ENCODE measurements at places on chromosomes 12 and 14. TPM values are rescaled to one million over a fixed set of nuclear protein-coding genes. Genes with fewer than 3 reads are reported as not detected.

- no peak for DNase-seq
Measured at GRCh38 chr12:123061441-123062205, 81.1 kb downstream of the ARL6IP4 start.

DNA sequence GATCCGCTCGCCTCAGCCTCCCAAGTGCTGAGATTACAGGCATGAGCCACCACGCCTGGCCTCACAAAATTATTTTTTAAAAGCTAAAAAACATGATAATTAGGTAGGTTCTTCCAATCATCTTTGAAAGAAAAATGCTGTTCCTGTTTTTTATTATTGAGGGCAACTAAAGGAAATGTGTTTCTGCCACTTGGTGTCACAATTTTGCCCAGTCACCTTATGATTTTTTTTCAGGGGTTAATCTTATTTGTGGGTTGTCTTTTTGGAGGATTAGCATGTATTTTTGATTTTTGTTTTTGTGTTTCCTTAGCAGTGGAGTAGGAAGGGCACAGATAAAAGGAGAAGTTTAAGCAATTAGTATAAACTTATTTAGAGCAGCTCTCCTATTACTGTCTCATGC is 79.8 kb downstream of the PRORP start:
- no peak for DNase-seq

The PHLDA1 gene
- 68.7 TPM for total RNA-seq

DNA sequence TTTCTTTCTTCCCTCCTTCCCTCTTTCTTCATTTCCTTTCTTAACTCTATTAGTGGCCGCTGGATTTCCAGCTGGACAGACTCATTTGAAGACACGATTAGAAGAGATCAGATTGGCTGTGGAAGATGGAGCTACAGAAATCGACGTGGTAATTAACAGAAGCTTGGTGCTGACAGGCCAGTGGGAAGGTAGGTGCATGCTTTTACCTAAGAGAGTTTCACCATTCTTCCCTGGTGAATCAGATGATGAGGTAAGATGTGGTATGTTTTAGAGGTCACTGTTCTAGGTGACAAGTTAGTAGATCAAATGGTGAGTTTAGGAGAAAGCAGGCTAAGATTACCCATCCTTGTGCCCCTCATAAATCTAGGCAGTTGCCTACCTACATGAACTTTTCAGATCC is 51.6 kb downstream of the DERA start:
- DNase-seq, result peak; percentile 96

DNA sequence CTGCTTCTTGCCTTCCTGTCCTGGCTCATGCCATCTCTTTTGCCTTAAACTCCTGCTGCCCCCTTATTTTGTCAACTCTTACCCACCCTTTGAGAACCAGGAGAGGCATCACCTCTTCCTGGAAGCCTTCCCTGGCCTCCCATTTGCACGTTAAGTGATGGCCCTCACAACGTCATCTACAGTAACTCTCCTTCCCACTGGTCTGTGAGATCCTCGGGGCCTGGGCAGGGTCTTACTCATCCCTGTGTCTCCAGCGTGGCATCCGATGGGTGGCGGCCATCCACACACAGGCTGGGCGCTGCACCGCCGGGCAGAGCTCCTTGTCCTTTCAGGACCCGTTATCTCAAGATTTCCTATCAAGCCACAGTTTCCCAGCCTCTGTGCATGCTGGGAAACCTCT is 16.8 kb upstream of the CACNA2D4 start:
- no peak for DNase-seq

Data from renal cortical epithelial cell (primary cell).